ENCODE measurements at places on chromosomes 2 and 18.

DNA sequence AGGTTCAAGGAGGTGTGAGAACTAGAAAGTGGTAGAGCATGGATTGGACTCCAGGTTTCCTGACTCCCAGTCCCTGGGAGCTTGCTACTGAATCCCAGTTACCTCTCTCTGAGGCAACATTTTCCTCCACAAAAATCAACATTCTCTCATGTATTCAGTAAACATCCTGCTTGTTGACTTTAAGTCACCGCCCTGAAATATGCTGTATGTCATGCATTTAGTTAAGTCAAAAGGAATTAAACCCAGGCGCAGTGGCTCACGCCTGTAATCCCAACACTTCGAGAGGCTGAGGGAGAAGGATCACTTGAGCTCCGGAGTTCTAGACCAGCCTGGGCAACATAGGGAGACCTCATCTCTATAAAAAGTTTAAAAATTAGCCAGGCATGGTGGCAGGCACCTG is 3.8 kb downstream of the MATN3 start:
- DNase-seq = no peak

GRCh38 chr18:8607776-8608742 is 1.2 kb upstream of the RAB12 start:
- DNase-seq = no peak

GRCh38 chr18:1665079-1665478 is 760.4 kb downstream of the ADCYAP1 start:
- DNase-seq = no peak

GRCh38 chr2:33326100-33326499 is 150.3 kb upstream of the RASGRP3 start:
- DNase-seq = no peak

- DNase-seq = no peak
Observed at GRCh38 chr18:45539491-45539891, 75.8 kb upstream of the SLC14A2 start.

DNA sequence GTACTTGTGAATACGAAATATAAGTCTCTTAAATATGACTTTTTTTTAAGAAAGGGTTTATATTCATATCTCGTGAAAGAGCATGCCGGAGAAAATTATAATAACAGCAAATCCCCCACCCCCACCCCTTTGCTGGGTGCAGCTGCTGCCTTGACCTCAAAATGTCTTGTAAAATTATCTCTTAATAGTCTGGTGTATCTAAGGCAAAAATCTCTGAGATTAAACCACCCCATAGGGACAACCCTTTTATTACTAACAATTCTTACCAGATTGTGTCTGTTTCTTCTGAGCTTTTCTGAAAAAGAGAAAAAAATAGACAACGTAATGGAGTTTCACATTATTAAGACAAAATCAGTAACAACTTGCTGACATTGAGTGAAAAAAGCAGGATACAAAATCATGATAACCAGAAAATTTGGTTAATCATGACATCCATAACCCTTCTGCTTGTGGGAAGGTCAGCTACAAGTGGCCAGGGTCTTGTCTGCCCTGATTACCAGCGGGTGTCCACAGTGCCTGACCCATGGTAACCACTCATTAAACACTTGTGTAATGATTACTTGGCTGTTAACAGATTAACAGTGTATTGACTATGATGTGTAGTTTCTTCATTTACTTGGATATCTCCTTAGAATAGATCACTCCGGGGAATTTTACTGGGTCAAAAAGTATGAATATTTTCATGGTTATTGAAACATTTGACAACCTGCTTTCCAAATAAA is 1.5 kb downstream of the STRADB start:
- no peak for DNase-seq

DNA sequence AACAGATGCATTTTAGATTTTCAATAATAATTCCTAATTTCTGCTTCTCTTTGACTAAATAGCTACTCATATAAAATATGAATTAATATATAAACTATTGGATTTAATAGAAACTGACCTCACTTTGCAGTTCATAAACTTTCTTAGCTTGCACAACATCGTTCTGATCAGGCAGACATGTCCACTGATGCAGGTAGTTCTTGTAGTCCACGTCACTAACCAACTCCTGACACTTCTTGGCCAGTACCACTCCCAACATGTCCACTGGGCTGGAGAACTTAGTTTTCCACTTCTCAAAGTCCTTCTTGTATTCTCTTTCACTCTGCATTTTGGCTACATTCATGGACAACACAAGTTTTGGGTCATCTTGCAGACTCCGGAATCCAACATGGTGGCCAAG is 83.8 kb downstream of the NEB start:
- no peak for DNase-seq

DNA sequence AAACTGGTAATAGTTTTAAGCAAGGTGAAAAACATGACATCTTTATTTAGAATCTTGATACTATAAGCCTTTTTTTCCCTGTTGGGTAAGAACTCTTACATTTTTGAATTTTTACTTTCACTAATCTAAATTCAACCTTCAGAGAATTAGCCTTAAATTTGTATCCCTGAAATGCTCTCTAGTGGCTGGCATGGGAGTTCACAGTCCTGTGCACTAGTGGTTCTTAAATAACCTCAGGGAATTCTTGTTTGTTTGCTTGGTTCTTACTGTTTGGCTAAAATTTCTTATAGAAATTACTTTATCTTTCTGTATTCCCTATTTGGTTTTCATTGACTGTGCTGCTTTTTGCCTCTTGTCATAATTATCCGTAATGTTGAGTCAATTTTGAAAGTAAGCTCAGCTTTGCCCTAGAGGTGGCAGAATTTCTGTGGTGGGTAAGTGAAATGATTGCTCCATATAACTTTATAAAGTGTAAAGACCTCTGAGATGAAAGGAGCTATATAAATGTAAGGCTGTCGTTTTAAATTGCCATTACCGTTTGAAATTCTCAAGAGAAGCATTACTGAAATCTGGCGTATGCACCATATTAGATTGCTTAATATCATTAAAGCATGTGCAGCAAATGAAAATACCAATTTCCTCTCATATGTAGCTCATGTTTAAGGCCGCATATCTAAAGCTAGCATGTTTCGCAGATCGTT is 391.3 kb upstream of the FIGN start:
- peak; percentile 24 for DNase-seq

DNA sequence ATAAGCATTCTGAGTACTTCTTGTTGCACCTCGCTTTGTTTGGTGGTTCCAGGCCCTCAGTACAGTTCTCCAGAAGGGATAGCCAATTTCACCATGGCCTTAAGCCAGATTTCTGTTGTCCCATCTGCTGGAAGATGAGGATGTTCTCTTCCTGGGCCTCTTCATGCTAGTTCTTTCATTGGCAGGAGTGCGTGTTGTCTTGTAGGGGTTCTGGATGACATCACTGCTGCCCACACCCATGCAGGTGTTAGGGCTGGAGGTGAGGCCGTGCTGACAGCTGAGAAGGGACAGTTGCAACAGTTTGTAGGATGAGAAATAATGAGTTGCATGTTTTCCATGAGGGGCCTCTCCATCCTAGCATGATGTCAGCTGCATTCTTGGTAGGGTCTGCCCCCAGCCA is 142.9 kb downstream of the LDLRAD4 start:
- no peak for DNase-seq
